ENCODE measurements at places on chromosomes 16 and 17.

DNA sequence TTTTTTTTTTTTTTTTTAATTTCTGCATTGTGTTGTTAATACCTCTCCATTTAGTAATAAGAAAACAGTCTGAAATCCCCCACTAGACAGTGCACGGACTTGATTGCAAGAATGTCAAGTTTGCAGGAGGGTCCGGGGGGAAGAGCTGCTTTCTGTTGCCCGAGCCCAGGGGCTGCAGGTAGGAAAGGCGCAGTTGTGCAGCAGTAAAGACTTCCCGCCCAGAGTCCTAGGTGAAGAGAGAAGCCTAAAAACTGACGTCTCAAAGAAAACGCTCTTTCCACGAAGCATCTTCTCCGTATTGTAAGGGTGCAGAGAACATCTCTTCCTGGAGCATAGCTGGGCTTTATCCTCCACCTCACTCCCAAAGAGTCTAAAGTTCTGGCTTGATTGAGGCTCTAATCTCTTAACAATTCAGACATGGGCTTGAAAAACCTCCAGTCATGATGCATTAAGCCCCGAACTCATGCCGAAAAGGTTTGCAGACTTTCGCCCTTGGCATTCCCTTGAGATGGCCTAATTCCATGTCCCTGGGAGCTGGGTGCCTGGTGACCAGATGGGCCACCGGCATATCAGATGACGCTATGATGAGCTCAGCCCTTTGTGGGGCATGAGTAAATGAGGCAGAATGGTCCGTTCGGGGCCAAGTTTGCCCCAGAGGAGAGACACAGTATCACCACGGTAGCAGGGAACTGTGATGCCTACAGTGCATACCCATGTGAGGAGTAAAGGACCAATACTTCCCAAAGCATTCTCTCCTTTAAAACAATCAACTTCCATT, 436.2 kb upstream of the ZFHX3 start:
- DNase-seq: no peak

DNA sequence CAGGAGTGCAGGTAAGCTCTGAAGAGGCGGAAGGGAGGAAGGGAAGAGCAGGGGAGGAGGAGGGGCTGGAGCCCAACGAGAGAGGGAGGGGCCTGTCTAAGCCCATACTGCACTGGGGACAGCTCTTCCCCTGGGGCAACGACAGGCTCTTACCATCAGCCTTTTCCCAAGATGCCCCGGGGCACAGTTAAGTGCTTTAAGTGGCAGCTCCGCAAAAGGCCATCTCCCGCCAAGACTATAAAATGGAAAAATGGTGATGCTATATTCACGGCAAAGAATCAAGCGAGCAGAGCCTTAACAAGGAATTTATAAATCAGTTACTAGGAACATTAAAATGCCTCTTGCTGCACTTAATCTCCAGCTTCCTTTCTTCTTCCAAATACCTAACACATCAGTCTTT, 110.2 kb upstream of the NLRP1 start:
- DNase-seq: no peak

- DNase-seq: no peak
Measured at GRCh38 chr16:74321356-74321755, 24.7 kb downstream of the PSMD7 start.

DNA sequence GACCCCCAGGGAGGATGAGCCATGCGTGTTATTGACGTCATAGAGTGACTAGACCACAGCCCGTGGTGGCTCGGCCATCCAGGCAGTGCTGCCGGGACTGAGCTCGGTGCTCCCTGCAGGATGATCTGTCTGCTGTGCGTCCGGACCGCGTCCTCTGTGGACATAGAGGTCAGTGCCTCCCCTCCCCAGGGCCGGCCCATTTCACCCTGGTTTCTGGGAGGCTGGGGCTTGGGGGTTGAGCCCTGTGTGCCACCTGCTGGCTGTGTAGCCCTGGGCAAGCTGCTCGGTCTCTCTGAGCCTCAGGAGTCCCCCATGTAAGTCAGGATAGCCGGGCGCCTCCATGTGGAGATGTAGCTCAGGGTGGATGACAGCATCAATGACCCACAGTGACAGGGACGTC, 8.3 kb downstream of the TSC2 start:
- DNase-seq: no peak

DNA sequence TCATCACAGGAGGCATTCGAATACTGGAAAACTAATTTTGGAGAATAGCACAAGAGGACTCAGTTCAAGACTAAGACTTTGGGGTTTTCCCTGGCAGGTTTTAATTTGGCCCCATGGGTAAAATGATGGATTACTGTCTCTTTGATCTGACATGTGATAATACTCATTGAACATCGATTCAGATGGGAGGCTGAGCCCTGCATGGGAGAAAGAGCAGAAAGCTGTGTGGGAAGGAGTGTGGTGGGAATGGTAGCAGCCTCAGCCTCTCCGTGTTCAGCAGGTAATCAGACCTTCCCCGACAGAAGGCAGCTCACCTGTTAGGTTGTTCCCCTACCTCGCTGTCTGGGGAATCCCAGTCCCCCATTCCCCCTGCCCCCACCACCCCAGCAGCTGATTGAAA, 124.7 kb upstream of the TNRC6C start:
- DNase-seq: no peak

GRCh38 chr17:57104461-57105175, 19.6 kb downstream of the AKAP1 start:
- DNase-seq: no peak

GRCh38 chr17:7560172-7561027, 1.3 kb upstream of the SENP3 start:
- no peak for DNase-seq

DNA sequence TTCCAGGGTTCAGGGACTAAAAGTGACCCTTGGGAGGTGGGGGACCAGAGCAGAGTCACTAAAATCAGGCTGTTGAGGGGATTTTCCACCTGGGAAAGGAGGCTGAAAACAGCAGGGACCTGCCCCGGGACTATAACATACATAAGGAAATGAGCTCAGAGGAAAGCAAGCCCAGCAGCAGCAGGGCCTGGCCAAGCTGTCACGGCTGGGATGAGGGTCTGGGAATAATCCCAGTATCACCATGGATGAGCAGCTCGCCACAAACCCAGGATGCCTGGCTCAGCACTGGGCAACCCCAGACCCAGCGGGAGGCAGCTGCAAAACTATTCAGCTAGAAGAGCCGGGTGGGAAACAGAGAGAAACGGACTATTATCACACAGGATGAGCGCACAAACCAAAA, 72.4 kb downstream of the RPH3AL start:
- no peak for DNase-seq

GRCh38 chr17:44801880-44802279, 28.2 kb downstream of the GJC1 start:
- DNase-seq: no peak

- DNase-seq: no peak
Measured at GRCh38 chr16:30997725-30998711, 12.4 kb downstream of the STX1B start.

- no peak for DNase-seq
Measured at GRCh38 chr16:10239640-10240039, 57.4 kb upstream of the GRIN2A start.

- no peak for DNase-seq
Measured at GRCh38 chr17:21676281-21677111, 15.8 kb upstream of the KCNJ18 start.

DNA sequence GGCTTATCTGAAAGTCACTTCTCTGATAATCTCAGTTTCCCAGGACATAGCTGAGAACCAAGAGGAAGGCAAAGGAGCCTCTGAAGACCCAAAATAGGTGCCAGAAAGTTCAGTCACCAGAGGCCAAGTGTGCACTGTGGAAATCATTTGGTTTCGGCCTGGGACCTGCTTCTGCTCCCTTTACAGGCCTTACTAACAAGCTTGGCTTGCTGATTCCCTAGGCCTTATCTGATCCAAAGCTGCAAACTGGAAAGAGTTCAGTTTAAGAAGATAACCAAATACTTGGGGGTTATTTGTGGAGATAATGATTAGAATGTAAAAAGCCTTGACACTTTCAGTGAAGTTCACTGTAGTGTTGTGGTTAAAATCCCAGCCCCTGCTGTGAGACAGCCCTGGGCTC, 17.0 kb downstream of the ITGA3 start:
- DNase-seq: no peak

GRCh38 chr17:81115749-81116464, 49.4 kb upstream of the PVALEF start:
- no peak for DNase-seq

DNA sequence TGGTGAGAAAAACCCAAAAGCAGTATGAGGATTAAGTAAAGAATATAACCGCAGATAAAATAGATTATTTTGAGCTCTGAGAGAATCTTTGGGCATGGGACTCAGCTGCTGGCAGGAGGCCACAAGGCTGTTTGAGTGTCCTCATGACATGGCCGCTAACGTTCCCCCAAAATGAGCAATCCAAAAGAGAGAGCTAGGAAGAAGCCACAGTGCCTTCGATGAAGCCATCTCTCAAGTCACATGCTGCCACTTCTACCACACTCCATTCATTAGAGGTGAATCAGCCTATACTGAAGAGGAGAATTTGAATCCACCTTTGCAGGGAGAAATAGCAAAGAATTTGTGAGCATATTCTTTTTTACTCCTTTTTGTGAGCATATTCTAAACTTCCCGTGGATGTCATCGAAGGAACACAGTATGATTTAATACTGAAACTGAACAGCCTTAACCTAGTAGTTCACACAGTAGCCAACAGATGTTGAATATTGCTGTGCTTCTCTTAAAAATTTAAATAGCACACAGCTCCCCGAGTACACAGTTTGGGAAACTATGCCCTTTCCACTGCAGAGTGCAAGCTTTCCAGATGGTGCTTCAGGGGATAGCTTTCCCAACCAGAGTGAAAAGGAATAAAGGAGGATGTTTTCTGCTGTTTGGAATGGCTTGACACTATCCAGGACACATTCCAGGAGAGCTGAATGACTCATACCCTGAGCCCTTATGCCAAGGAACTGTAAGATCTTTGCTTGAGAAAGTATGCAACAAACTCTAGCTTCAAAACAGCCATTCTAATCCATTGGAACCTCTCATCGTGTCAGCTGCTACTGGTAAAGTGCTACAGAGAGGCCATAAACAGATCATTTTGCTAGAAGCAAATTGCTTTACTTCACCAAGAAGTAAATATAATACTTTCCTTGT, 33.9 kb downstream of the ANKFY1 start:
- no peak for DNase-seq

DNA sequence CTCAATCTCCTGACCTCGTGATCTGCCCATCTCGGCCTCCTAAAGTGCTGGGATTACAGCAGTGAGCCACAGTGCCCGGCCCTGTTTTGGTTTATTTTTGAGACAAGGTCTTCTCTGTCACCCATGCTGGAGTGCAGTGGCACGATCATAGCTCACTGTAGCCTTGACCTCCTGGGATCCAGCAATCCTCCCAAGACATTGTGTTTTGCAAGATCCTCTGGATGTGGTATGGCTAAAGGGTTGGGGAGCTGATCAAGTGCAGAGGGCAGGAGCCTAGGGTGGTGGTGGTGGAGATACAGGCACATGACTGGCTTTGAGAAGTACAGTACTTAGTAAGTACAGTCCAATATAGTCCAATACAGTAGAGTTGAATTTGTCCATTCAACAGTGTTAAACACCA, 16.6 kb upstream of the TNS4 start:
- no peak for DNase-seq

GRCh38 chr16:30914830-30915229, 8.5 kb upstream of the FBXL19 start:
- no peak for DNase-seq

- DNase-seq: peak; percentile 76
Measured at GRCh38 chr16:81755915-81756614, 23.0 kb upstream of the PLCG2 start.

DNA sequence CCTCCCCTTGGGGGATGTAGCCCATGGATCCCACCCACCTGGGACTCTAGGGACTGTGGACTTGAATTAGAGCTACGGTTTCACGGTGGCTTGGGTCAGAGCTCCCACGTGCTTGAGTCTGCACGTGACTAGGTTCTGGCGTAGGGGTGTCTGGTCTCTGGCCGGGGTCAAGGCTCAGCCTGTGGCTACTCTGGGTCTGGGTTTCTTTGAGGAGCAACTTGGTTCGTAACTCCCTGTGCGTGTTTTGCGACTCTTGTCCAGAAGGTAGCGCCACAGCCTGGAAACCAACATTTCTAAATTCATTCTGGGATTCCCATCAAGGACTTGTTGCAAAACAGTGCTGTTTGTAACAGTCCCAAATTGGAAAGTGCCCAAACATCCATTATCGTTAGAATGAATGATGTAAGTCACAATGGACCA, 470 bp upstream of the GGT6 start:
- DNase-seq: no peak

- no peak for DNase-seq
Measured at GRCh38 chr17:64460955-64461354, 12.0 kb downstream of the MILR1 start.

DNA sequence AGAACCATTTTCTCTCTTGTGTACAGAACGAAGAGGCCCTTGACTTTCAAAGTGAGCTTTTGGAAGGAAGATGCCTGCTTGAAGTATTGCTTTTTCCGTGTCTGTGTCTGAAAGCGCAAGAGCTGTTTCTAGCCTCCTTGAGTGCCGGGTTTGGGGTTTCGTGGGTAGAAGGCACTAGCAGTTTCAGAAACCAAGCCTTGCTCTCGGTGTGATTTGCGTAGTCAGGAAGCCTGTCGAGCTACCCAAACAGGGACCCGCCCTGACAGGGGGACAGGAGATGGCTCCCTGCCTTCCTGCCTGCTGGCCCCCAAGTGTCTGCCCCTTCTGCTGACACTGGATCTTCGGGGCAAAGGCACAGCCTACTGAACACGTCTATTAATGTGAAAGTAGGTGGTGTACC, 322.0 kb downstream of the MAF start:
- no peak for DNase-seq

- no peak for DNase-seq
Measured at GRCh38 chr17:80599546-80600305, 55.1 kb downstream of the RPTOR start.

DNA sequence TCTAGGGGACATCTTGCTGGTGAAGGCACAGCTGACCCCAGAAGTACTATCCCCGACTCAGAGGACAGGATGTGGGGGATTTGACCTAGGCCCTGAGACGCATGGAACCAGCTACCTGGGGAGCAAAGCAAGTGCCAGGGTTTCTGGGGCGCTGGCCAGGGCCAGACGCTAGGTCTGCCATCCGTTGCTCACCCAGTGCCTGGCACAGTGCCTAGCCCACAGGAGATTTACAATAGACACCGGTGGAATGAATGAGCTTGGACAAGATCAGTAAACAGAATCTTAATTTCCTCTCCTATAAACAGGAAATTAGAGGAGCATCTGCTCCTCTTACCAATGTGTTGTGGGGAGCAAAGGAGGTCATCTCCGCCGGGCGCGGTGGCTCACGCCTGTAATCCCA, 5.0 kb downstream of the RPRML start:
- DNase-seq: no peak

GRCh38 chr17:53093391-53093790, 729.3 kb upstream of the KIF2B start:
- no peak for DNase-seq

DNA sequence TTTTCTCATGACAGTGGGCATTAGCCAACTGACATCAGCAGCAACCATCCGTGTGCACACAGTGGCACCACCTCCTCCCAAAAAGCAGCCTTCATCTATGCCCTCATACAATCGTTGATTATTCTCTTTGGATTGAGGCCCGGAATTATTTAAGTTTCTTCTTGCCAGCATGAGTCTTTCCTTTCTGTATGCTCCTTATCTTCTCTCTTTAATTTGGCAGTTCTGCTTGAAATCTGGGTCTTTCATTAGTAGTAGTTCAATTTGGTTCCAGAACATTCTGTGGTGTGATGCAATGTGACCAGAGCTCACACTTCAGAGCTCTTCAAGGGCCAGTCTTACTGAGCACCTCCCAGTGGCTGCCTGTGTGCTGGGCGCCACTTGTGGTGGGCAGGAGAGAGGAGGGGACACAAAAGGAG, 52.2 kb upstream of the STH start:
- DNase-seq: no peak

- no peak for DNase-seq
Measured at GRCh38 chr16:52545898-52546266, 1.1 kb downstream of the TOX3 start.

Data from GDM1 (cell line).